ENCODE measurements at places on chromosomes 7 and 10.
A peak's percentile ranks its signal among the peaks of the same experiment; 100 is the strongest.

- DNase-seq: no peak
These were observed 16.8 kb downstream of the ADRB1 start for GRCh38 chr10:114060456-114060855.

- no peak for DNase-seq
These were observed 490.9 kb downstream of the REEP3 start for GRCh38 chr10:64011912-64012714.

- no peak for DNase-seq
These were observed 229.1 kb upstream of the GRB10 start for GRCh38 chr7:51011710-51012350.

DNA sequence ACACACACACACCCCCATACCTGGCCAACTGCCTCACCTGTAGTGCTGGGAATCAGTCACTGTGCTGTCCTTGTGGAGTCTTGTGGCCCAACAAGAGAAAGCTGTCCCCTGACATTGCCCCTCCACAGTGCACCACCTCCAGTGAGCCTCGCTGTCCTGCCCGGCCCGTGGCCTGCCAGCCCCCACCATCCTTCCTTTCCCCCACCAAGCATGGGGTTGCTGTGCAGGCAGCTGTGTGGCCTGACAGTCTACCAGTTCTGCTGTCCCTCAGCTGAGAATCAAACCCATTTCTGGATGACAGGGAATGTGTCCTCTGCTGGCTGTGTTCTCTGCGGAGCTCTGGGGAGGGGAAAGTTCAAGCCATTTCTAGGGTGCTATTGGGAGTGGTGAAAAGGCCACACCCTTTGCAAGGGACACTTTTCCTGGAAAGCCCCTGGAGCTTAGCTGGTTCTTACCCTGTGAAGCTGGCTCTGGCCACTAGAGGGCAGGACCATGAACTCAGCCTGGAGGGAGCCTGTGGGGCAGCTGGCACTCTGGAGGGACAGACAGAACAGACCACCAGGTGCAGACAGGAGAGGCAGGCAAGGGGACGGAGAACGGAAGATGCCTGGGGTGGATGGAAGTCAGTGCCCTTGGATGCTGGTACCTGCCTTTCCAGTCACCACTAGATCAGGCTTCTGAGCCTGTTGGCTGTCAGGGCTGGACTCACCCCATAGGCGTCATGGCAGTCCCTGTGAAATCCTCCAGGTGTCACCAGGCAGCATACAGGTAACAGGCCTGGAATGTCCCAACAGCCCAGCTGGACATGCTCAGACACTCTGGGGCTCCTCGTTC is 10.5 kb upstream of the MTPAP start:
- peak; percentile 77 for DNase-seq

- no peak for DNase-seq
These were observed 68.5 kb upstream of the SHH start for GRCh38 chr7:155880721-155881120.

GRCh38 chr7:157220916-157221569 is 82.3 kb downstream of the UBE3C start:
- no peak for DNase-seq

DNA sequence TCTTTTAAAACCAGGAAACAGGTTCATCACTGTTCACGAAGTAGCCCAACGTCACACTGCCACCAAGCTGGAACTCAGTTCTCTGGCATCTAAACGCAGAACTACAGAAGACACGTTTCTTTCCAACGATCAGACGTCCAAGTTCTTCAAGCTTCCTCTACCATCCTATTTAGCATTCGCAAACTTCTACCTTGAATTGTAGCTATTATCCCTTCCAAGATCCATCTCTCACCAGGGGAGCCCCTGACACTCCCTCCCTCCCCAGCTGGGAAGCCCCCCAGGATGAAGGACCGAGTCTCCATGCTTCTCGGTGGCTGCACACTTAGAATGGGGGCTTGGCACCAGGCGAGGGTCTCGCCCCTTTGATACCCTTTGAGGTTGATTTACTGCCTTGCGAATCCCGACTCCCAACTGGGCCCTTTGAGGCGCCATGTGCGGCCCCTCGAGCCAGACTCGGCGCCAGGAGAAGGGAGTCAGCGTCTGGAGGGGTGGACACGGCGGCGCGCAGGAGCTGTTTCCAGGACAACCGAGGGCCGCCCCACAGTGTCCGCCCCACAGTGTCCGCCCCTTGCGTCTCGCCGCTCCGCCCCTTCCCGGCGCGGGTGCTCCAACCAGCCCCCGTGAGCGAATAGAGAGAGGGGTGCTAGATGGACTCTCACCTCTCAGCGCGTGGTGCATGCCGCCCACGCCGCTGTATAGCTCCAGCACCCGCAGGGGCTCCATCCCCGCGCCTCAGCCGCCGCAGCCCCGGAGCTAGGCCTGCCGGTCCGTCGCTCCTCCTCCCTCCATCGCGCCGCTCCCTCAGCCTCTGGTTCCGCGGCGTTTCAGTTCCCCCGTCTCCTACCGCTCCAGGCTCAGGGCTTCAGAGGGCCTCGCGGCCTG is at the start of gene TRDMT1:
Gene TRDMT1, minus strand, starts transcription at position 761 of the 882 bp plus-strand sequence. Its CDS starts 38 bp downstream, at position 723.
- peak; percentile 79 for DNase-seq

DNA sequence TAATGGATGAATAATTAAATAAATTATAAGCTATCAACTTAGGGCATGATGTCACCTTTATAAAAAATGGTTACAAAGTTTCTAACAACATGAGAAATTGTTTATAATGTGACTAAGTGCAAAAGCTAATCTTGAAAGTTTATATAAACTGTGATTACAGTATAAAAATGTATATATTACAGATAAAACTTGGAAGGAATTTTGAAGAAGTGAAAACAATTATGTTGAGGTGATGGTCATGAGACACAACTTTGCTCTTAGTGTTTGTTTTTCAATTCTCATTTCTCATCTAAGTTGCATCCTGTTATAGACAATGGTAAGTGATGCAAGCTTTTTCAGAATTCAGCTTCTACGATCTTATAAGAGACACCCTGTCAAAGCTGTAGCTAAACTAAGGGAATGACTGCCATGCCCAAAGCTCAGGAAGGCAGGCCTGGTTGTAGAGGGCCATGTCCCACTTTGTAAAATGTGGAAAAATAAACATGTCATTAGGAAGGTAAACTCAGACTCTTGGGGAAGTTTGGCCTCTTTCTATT is 23.9 kb downstream of the MACC1 start:
- DNase-seq: no peak

DNA sequence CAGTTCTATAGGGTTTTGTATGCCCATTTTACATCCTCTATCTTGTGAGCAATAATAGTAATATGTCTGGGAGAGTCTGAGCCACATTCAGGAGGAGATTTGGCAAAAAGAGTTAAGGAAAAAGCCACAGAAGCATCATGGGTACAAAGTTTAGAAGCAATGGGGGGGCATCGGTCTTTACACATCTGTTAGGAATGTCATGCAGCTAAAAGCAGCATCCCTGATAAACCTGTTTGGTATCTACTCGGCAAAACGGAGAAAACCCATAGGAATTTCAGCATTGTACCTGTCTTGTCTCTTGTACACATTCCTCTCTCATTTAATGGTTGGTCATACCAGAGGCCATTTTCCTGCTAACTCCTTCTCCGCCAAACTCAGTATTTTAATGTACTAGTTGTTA is 12.5 kb upstream of the HERPUD2 start:
- no peak for DNase-seq

GRCh38 chr7:39033885-39034624 is 56.3 kb downstream of the POU6F2 start:
- DNase-seq: no peak

DNA sequence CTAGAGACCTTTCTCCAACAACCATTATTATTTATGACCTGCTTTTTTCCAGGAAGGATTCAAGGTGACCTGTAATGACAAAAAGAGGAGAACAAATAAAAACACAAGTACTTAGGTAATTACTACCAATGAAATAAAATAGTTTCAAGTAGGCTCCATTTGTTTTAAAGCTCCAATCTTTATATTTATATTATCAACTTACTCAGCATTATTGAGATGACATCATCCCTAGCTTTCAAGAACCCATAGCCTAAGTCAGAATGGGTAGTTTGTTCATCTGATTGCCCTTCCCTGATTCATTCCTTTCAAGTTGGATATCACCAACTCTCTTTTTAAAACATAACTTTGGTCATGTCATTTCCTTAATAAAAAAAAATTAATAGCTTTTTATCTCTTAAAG is 131.5 kb downstream of the GRM3 start:
- no peak for DNase-seq

DNA sequence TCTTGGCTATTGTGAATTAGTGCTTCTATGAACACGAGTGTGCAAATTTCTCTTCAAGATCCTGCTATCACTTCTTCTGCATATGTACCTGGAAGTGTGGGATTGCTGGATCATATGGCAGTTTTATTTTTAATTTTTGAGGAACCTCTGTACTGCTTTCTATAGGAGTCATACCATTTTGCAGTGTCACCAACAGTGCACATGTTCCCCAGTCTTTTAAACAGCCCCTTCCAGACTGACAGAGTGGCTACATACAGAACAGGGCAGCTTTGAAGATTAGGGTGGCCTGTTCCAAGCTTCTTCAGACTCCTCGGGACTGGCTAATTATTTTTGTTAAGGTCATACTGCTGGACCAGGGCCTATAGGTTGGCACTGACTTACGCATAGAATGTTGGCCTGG is 82.9 kb downstream of the AUTS2 start:
- DNase-seq: no peak

DNA sequence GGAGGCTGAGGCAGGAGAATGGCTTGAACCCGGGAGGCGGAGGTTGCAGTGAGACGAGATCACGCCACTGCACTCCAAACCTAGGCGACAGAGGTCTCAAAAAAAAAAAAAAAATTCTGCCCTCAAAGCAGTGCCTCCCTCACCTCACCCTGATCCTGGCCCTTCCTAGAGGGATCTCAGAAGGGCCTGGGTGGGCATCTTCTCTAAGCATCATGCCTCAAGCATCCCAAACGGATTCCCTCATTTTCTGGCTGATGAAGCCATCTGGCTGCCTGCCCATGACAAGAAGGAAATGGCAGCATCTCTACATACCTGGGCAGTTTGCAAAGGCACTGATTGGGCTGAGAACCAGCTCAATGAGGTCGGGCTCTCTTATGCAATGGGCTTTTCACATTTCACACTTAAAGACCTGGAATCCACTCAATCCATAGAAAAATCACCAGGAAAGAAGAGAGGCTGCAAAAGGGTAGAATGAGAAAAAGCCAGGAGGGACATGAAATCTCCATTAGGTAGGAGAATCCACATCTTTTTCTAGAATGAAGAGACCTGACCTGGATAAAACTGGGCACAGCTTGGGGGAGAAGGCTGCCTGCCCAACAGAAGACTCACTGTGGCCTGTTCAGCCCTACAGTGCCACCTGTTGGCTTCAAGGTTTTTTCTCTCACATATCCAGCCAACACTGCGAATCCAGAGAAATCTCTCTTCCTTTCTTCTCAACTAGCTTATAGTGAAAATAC is 48.1 kb downstream of the PDLIM1 start:
- DNase-seq: peak; percentile 55

- DNase-seq: no peak
These were observed 26.2 kb downstream of the FAM171A1 start for GRCh38 chr10:15344876-15345285.

- no peak for DNase-seq
These were observed 62.4 kb upstream of the GDF10 start for GRCh38 chr10:47237316-47238260.

GRCh38 chr10:100972904-100973535 is 3.7 kb downstream of the SEMA4G start:
- no peak for DNase-seq

GRCh38 chr10:54958844-54959243 is 157.8 kb upstream of the PCDH15 start:
- DNase-seq: no peak

GRCh38 chr7:15011289-15011688 is 108.7 kb upstream of the DGKB start:
- no peak for DNase-seq

- DNase-seq: no peak
These were observed 208.2 kb downstream of the MGMT start for GRCh38 chr10:129675027-129675769.

DNA sequence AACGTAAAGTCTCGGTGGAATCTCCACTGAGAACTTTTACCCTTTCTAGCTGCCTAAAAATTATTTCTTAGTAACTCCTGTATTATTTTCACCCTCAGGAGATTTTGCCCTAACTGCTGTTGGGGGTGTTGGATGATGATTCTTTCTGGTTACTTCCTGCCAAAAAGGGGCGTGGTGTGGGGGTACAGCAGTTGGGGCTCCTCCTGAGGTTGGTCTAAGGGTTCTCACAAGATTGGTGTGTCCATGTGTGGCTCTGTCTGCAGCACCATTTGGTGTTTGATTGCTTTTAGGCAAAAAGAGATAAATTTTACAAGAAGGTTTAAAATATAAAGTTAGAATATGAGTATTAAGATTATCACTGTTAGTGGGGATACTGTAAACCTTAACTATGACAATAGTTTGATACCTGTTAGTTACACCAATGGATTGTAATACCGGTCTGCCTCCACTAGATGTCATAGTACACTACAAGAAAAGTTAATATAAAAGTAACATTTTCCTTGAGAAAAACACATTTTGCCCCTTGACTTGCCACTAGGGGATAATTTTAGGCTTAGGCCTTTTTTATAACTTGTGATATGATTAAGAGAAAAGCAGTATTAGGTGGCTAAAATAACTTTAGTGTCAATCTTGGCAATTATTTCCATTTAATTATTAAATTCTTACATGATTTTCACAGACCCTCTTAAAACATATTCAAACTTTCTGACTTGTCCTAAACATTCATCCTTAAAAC is 928.7 kb downstream of the IPMK start:
- DNase-seq: peak; percentile 46

GRCh38 chr10:21724020-21724589 is 190.1 kb downstream of the MLLT10 start:
- DNase-seq: no peak

DNA sequence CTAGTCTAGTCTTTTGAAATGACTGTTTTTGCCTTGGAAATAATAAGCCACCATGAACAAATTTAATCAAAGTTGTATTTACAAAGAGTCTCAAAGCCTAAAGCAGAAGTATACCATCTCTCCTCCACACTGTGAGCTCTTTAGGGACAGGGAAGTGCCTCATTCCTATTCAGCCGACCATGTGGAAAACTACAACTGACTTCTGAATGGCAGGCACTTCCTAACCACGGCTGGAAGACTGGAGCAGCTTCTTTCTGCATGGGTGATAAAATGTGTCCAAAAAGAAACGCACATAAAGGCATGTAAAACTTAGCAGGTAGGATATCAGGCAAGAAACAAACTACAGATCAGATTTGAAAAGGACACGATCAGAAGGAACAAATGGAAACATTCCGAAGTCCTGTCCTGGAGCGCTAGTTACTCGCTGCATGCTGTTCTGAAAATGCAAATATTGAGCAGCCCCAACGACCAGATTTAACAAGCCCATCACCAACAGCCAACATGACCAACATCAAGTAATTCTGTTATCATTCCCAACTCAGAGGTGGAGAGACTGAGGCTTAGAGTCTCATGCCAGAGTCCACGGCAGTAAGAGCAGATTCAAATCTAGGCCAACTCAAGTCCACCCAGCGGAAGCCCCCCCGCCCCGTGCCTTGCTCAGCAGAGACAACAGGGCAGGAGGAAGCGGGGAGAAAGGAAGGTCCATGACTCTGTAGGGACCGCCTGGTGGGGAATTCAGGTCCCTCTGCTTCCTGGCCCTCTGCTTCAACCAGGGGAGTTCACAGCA is 26.5 kb downstream of the CTBP2 start:
- DNase-seq: no peak

Measured in activated CD4-positive, alpha-beta T cell treated with anti-CD3 and anti-CD28 coated beads, Interleukin-10, Interleukin-2, amounts not matched to agents 100 ng/mL and 50 ng/mL, durations not matched to agents 16 hours and 8 hours (primary cell).